ENCODE measurements at places on chromosomes 2 and 18.

DNA sequence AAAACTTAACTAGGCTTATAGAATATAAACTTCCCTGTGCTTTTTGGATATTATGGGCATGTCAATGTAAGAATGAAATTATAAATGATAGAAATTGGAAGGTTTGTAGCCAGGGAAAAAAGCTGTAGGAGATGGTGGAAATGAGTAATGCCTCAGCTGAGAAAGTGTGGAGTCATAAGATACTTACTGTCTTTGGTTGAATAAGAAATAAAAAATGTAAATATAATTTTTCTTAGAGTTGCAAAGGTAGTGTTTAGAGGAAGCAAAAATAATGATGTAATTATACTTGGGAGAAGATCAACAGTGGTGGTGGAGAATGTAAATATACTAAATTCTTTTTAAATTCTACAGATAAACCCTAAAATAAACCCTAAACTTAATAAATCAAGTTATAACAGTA is 26.2 kb upstream of the RND3 start:
- DNase-seq, result no peak

GRCh38 chr18:37420315-37420880 is 145.2 kb downstream of the CELF4 start:
- DNase-seq, result no peak

DNA sequence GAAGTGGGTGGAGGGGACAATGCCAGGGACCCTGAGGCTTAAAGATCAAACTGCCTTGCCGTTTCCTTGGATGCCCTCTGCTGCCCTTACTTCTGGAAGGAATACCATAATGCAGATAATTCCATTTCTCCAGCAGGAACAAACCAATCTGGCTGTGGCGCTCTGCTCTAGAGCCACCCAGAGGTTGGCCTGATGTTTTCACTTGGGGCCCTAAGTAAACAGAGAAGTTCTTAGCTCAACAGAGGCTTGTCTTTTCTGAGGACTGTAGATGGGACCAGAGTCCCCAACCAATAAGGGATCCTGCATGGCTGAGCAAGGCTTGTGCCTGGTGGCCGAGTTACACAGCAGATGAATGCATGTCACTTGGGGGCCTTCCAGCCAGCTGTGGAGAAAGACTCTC is 230.2 kb downstream of the ZBTB7C start:
- no peak for DNase-seq

DNA sequence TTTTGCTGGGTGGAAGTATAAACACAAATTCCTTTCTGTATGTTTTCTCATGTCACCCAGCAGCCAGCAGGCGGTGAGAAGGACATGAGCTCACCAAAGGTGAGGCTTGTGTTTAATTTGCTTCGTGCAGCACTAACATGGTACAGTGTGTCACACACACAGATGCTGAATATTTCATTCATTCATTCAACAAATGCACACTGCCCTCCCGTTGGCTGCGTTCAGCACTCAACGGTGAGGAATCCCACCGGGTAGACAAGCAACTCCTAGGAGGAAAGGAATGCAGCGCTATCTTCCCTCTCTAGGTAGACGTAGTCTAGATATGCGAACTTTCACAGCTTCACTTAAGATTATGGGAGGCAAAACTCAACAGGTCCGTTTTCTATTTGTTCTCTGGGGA is 85.1 kb downstream of the LONRF2 start:
- DNase-seq, result no peak

DNA sequence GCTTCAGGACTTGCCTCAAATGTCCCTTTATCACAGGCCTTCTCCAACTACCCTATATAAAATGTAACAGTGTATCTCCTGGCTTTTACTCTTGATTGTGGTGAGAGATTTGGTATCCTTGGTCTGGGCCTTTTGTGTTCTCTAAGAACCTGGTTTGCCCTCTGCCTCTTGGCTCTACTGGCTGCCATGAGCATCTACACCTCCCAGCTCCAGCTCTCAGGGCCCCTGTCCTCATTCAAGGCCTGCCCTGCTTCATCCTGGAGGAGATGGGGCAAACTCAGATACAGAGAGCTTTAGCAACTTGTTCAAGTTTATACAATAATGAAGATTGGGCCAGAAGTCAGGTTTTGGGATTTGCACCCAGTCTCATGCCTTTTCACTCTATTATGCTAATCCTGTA is 45.0 kb downstream of the QPCT start:
- DNase-seq, result no peak

DNA sequence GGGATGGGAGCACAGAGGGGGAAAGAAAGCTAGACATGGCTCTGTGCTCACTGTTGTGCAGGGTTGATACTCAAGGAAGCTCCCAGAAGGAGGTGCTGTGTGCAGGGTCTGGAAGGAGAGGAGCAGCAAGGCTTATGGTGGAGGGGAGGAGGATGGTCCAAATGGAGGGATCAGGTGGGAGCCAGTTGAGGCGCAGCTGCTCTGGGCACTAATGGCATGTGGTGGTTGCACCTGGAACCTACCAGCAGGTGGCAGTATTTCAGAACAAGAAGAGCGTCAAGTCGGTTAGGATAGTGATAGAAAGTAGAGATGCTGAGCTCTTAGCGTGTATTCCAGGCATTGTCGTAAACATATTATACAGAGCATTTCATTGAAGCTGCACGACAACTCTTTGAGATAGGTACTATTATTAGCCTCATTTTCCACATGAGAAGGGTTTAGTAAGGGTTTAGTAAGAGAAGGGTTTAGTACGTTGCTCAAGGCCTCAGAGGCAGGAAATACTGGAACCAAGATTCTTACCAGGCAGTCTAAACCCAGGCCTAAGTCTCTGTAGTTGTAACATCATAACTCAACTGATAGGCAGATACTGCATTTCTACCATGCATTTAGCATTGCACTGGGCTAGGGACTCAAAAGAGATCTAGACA is 223.7 kb downstream of the CYP26B1 start:
- peak; percentile 51 for DNase-seq

- peak; percentile 37 for DNase-seq
These were observed 19.1 kb downstream of the CYBRD1 start for GRCh38 chr2:171541202-171541887.

GRCh38 chr18:13416208-13416607 is 197.6 kb downstream of the LDLRAD4 start:
- no peak for DNase-seq

- DNase-seq, result no peak
These were observed 16.9 kb upstream of the BAZ2B start for GRCh38 chr2:159633219-159633618.

DNA sequence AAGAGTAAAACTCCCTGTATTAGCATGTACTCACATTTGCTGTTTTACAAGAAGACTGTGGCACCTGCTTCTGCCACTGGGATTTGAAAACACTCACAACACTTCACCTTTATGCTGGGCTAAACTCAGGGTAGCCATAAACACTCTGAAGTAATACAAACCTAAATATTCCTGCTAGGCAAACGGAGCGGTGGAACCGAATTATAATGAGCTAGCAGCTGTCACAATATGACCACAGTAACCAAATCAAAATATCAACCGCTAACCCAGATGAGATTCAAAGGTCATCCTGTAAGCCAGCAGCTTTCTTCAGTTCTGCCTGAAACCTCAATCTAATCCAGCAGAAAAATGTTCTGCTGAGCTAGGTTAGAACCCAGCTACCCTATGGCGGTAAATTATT is 132.1 kb downstream of the TCF4 start:
- no peak for DNase-seq

DNA sequence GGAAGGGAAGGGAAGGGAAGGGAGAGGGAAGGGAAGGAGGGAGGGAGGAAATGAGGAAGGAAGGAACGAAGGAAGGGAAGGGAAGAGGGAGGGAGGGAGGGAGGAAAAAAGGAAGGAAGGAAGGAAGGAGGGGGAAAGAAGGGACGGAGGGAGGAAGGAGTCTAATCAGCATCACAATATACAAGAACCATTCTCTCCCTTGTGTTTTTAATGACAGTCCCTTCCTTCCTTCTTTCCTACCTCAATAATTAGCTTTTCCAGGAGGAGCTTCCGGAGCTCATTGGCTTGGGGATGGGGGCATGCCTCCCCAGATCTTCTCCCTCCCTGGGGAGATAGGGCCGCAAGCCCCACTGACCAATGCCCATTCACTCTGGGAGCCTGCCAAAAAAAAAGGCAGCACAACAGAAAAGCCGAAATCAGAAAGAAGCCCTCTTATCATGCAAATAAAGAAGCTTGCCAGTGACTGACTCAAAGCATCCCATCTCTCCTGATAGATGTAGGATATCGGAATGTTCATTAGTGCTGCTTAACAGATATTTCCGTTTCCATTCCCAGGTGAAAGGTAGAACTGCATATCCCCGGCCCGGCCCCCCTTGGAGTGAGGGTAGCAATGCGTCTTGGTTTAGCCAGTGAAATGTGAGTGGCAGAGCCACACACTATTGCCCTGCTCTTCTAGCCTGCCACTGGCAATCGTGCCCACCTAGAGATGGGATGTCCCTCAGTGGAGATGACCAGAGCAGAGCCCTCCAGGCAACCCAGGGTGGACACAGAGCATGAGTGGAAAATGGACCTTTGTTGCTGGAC is 17.8 kb upstream of the SMAD7 start:
- no peak for DNase-seq

DNA sequence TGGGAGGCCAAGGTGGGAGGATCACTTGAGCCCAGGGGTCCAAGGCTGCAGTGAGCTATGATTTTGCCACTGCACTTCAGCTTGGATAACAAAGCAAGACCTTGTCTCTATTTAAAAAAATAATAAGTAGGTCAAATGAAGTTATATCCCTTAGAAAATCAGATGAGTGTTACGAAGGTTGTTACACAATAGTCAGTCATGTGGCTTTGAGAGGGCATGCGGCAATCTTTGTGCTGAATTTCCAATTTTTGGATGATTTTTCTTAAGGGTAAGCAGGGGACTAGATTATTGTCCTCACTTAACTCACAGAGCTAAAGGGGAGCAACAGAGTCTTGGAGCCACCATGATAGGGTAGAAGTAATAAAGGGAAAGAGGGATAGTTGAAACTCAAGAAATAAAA is 71.8 kb downstream of the B3GNT2 start:
- DNase-seq, result no peak

GRCh38 chr18:76528477-76529432 is 33.7 kb upstream of the ZNF516 start:
- peak; percentile 30 for DNase-seq

GRCh38 chr2:22215517-22215916 is 1091.7 kb downstream of the TDRD15 start:
- no peak for DNase-seq

DNA sequence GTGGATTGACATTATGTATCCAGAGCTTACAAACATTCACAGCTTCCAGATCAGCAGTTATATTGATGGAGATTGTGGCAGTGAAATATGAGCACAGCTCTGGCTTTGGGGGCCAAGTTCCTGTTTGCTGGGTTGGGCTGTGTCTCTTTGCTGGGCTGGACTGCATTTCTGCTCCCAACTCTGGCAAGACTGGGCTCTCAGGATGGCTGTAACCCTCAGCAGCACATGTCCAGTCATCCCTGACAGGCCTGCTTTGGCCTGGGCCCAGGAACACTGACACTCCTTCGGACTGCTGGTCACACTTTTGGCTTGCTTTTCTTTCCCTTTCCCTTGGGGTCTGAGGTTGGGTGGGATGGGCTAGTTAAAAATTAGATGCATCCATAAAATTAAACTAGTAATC is 17.9 kb upstream of the VPS4B start:
- DNase-seq, result no peak

- no peak for DNase-seq
These were observed 3.1 kb downstream of the COL3A1 start for GRCh38 chr2:188977317-188977716.

GRCh38 chr18:58526425-58527284 is 102.2 kb downstream of the ALPK2 start:
- DNase-seq, result no peak

- no peak for DNase-seq
These were observed 25.5 kb upstream of the ITGA4 start for GRCh38 chr2:181431674-181432073.

GRCh38 chr2:71554028-71554705 is 100.8 kb downstream of the DYSF start:
- DNase-seq, result no peak

DNA sequence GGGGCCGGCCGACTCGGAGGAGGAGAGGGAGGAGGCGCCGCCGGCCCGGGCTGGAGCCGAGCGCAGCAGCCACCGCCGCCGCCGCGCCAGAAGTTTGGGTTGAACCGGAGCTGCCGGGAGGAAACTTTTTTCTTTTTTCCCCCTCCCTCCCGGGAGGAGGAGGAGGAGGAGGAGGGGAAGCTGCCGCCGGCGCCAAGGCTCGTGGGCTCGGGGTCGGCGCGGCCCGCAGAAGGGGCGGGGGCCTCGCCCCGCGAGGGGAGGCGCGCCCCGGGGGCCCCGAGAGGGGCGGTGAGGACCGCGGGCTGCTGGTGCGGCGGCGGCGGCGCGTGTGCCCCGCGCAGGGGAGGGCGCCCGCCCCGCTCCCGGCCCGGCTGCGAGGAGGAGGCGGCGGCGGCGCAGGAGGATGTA is 316 bp downstream of the CRIM1 start:
- DNase-seq, result no peak

DNA sequence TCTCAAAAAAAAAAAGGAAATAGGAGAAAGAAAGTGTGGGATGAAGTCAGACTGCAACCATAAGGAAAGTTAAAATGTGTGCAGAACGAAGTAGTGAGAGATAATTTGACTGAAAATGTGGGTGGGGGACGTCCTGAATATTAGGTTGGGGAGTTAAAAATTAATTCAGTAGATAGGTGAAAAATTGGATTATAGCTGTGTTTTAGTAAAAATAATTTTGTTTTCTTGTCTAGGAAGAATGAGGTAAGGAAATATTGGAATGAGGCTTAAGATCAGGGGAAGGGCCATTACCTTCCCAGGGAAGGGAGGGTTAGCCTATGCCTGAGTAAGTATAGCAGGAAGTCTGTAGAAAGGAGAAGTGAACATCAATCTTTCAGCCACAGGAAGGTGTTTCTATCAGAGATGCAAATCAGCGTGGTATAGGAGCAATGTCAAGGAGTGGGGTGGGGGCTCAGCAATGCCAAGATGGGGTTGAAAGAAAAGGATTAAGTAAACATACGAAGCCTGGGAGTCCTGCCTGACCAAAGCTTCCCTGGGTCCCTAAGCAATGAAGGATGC is 250.9 kb downstream of the PIEZO2 start:
- no peak for DNase-seq

DNA sequence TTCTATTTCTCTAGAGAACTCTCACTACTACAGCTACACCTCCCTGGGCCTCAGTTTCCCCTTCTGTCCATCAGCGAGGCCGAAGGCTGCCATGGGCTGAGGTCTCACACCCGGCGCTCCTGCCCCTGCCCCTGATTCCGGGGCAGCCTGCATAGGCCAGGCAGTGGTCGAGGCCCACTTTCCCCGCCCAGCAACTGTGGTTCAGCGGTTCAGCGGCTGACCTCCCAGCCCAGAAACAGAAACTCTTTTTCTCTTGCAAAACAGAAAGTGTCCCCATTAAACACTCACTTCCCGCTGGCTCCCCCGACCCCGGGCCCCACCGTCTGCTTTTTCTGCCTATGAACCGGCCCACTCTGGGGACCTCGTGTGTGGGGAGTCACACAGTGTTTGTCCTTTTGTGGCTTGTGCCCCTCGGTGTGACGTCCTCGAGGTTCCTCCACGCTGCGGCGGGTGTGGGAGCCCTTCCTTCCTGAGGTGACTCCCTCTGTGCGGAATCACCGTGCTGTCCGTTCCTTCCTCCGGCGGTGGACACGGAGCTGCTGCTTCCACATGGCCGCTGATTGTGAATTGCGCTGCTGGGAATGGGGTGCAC is 16.0 kb downstream of the PDCD1 start:
- DNase-seq, result no peak
